GM12864 (cell line): ENCODE measurements at places on chromosomes 13 and 19.

DNA sequence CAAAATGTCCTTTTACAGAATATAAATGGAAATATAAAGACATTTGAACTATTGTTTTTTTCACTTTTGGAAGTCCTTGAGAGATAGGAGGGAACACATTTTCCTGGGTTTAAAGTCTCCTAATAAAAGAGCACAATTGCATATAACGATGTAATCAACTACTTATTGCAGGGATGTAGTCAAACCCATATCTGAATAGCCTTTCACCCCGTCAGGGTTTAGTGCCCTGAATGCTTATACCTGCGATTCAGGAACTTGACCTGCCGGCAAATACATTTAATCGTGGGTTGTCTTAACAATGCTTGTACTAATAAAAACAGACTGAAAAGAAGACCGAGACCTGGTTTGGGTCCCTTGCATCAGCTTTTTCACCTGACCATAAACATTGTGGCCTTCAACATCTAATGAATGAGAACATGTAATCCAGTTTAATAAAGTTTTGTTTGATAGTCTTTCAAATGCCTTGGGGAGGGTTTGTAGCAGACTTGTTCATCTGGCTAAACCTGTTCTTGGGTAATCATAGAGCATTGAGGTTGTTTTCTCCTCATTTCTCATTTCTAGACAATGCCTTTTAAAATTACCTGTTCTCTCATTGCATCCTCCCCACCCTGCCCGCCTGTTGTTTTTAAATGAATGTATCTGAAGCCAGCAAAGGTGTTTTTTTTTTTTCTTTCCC, 7.0 kb downstream of the KLF5 start:
- DNase-seq = no peak

DNA sequence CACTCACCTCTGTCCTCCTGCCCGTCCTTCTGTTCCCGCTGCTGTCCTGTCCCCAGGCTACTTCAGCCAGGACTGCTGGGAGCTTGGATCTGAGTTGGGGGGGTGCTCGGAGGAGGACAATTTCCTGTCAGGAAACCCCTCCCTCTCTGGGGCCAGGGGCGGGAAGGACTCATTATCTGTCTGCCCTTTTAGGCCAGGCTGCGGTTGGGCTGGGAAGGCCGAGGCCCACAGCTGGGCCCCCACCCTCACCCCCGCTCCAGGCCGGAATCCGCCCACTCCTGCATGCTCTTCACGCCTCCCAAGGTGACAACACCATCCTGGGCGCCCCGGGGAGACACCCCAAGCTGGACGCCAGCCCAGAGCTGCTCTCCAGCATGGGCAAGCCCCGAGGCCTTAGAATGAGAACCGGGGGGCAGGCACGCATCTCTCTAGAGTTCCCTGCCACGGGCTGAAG, at the start of gene EXOC3L2:
TSS of gene EXOC3L2 (minus strand) at position 74 of the 454 bp plus-strand sequence. CDS start 6,362 bp downstream, outside the sequence.
- DNase-seq = no peak

- peak; percentile 47 for DNase-seq
Observed at GRCh38 chr13:23020246-23020843, 160.4 kb upstream of the SGCG start.

- no peak for DNase-seq
Observed at GRCh38 chr13:81987159-81987558, 1646.2 kb upstream of the SPRY2 start.

DNA sequence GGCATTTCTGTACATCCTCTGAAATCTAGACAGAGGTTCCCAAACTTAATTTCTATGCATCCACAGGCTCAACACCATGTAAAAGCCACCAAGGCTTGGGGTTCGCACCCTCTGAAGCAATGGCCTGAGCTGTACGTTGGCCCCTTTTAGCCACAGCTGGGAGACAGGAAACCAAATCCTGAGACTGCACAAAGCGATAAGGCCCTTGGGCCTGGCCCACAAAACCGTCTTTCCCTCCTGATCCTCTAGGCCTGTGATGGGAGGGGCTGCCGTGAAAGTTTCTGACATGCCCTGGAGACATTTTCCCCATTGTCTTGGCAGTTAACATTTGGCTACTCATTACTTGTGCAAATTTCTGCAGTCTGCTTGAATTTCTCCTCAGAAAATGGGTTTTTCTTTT, 766.4 kb downstream of the GPC5 start:
- DNase-seq = no peak

- no peak for DNase-seq
Observed at GRCh38 chr13:47816831-47817230, 184.2 kb downstream of the SUCLA2 start.

DNA sequence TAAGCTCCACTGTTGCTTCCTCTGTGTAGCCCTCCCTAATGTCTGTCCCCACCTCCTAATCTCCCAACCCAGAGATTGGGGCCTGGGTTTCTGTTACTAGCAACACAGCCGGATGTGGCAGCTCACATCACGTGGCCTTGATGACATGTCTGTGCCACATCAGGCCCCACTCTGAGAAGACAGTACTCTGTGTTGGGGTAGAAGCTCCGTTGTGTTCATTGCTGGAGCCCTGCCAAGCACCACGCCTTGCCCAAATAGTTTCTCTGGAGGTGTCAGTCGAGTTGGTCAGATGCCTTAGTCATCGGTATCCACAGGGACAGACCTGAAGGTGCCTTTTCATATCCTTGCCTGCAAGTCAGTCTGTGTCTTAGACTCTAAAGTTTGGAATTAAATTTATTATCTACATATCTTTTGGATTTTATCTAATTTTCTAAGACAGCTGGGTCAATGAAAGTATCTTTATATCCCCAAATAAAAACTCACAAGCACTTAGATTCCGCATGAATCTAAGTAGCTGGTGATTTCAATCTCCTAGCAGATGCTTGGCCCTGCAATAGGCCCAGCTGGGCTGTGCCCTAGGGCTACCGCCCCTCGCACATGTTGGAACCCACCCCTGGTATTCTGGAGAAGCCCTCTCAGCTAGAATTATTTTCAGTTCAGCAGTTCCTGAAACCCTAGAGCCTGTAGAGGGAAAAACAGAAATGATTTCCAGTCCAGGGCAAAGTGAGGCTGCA, 204.0 kb upstream of the TSHZ3 start:
- DNase-seq = no peak

DNA sequence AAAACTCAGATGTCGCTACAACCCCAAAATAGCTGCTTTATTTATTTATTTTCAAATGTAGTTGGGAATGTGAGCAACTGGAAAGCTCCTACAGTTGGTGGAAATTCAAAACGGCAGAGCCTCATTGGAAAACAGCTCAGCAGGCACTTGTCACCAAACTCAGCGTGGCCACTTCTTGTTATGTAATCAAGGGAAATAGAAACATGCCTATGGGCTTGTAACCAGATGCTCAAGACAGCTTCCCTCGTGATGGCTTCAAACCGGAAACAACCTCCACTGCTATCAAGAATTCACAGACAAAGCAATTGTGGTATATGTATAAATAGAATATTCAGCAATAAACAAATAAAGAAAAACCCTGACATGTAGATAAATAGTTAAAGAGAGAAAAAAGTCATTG, 627.8 kb upstream of the SLC10A2 start:
- DNase-seq = no peak

GRCh38 chr19:5333581-5334365, 6.8 kb downstream of the PTPRS start:
- no peak for DNase-seq

GRCh38 chr19:50558449-50558848, 9.8 kb downstream of the LRRC4B start:
- no peak for DNase-seq

- DNase-seq = no peak
Observed at GRCh38 chr13:33799950-33800592, 17.9 kb upstream of the RFC3 start.

- no peak for DNase-seq
Observed at GRCh38 chr13:73075546-73075945, 16.7 kb downstream of the KLF5 start.

GRCh38 chr13:78998630-78999315, 339.8 kb upstream of the OBI1 start:
- no peak for DNase-seq

DNA sequence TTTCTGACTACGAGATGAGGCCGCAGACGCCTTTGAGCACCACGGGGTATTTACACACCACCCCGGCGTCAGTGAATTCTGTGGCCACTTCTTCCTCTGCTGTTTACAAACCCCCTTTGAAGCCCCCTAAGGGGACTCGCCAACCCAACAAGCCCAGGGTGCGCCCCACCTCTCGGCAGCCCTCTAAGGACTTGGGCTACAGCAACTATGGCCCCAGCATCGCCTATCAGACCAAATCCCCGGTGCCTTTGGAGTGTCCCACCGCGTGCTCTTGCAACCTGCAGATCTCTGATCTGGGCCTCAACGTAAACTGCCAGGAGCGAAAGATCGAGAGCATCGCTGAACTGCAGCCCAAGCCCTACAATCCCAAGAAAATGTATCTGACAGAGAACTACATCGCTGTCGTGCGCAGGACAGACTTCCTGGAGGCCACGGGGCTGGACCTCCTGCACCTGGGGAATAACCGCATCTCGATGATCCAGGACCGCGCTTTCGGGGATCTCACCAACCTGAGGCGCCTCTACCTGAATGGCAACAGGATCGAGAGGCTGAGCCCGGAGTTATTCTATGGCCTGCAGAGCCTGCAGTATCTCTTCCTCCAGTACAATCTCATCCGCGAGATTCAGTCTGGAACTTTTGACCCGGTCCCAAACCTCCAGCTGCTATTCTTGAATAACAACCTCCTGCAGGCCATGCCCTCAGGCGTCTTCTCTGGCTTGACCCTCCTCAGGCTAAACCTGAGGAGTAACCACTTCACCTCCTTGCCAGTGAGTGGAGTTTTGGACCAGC, 5.3 kb downstream of the SLITRK5 start:
- no peak for DNase-seq

GRCh38 chr19:12085074-12085818, 20.7 kb downstream of the ZNF844 start:
- DNase-seq = no peak

- no peak for DNase-seq
Observed at GRCh38 chr19:1779574-1779973, 26.3 kb downstream of the ONECUT3 start.

DNA sequence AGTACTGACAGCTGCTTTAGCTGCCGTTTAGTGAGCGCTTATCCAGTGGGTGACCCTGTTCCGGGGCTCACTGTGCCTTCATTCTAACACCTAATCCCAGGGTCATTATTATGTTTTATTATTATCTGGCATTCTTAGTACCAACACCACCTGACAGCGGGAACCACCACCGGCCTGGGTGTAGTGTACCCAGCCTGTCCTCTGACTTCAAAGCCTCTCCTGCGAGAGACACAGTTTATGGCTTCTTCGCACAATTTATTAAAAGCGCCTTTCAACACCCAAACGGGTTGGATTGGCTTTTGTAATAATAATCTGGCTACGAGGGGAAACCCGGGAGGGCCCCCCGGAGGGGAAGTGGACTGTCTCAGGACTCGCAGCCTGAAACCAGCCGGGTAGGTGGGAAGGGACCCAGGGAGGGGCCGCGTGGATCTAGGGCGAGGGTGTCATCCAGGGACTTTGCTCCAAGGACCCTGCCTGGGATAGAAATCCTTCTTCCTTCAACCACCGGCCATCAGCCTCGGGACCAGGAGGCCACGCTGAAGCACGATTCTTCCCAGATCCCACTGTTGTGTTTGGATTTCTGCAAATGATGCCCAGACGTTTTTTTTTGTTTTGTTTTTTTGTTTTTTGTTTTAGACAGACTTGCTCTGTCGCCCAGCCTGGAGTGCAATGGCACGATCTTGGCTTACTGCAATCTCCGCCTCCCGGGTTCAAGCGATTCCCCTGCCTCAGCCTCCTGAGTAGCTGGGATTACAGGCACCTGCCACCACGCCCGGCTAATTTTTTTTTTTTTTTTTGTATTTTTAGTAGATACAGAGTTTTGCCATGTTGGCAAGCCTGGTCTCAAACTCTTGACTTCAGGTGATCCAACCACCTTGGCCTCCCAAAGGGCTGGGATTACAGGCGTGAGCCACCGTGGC, 1.6 kb upstream of the ZBTB7A start:
- no peak for DNase-seq

- DNase-seq = no peak
Observed at GRCh38 chr19:14405380-14405757, 13.8 kb downstream of the DDX39A start.

DNA sequence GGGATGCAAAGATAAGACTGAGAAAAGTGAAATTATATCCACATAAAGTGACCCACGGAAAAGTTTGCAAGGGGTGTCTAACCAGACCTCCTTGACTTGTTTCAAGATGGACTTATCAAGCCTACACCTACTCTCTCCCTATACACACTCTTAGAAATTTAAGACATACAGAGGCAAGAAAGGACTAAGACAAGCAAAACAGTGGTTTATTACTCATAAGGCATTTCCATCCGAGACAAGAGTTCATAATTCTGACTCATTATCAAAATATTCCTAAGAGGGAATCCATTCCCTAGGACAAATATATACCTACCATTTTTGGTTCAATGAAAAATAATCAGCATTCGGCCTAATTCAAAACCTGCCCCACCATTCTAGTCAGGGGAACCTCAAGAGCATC, 232.6 kb upstream of the GPC6 start:
- DNase-seq = no peak

DNA sequence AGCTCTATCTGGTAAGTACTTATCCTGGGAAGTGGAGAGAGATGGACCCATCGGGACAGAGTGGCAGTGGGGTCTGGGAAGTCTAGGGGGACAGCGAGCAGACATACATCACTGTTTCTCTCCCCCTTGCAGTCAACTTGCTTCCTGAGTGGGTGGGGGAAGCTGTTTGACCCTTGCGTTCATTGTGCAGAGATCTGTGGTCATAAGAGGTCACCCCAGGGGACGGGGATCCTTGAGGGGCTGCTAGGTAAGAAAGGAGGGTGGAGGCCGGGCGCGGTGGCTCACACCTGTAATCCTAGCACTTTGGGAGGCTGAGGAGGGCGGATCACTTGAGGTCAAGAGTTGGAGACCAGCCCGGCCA, 474 bp downstream of the ARHGEF18 start:
- DNase-seq = no peak

DNA sequence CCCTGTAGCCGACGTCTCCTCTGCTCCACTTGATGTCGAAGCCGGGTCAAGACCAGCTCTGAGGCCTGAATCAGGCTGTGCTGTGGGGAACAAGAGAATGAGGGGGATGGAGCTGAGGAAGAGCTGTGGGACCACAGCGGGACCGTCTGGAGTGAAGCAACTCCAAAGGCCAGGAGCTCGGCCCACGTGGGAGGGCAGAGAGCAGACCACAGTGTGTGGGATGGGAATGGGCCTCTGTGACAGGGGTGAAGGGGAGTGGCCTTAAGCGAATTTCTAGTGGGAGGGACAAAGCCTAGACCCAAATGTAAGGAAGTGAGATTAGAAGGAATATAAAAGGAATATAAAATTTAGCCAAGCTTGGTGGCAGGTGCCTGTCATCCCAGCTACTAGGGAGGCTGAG, 3.8 kb upstream of the SLC8A2 start:
- DNase-seq = no peak

DNA sequence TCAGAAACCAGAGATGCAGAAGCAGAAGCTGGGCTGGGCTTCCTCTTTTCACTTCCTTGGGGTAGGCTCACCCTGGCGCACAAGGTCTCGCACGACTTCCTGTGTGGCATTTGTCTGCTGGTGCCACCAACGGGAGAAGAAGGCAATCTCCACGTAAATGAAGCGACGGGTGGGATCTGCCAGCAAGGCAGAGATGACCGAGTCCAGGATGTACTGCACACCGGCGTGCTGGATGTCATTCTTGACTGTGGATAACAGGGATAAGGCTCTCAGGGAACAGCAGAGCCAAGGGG, 1.3 kb downstream of the MAN2B1 start:
- peak; percentile 78 for DNase-seq

- DNase-seq = no peak
Observed at GRCh38 chr19:54253331-54254194, 3.5 kb downstream of the LILRB5 start.
